ENCODE measurements at places on chromosomes 7 and 10.

DNA sequence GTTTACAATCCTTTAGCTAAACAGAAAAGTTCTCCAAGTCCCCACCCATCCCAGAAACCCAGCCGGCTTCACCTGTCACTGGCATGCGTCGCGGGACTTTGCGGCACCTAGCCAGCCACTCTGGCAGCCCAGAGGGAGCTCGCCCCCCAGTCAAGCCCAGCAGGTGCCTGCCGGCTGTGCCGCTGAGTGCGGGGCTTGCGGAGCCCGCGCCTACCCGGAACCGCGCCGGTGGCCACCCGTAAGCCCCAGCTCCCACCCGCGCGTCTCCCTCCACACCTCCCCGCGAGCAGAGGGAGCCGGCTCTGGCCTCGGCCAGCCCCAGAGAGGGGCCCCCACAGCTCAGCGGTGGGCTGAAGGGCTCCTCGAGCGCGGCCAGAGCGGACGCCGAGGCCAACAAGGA lies 446.1 kb downstream of the GRM8 start:
- DNase-seq: no peak

DNA sequence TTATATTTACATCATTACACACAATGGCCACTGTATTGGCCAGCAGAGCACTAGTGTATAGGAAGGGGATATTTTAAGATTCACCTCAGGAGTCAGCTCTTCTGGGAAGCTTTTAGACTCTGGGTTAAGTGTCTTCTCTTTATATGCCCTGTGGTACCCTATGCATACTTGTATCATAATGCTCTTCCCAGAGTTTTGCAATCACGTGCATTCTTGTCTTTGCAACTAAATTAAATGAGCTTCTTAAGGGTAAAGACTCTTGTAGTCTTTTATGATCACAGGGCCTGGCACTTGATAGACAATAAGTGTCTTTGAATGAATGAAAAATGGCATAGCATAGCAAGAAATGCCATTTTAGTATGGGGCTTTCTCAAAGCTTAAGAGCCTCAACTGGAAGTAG lies 35.4 kb upstream of the ARMS2 start:
- DNase-seq: no peak

DNA sequence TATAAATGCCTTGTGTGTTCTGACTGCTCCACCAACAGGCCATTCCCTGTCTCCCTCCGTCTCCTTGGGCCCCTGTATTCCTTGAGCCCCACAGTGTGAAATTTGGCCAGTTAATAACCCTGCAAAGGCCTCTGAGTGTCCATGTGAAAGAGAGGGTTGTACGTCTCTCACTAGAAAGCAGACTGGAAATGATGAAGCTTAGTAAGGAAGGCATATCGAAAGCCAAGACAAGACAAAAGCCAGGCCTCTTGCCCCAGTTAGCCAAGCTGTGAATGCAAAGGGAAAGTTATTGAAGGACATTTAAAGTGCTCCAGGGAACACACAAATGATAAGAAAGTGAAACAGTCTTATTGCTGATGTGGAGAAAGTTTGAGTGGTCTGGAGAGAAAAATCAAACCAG lies 680.2 kb downstream of the SDK1 start:
- DNase-seq: no peak

DNA sequence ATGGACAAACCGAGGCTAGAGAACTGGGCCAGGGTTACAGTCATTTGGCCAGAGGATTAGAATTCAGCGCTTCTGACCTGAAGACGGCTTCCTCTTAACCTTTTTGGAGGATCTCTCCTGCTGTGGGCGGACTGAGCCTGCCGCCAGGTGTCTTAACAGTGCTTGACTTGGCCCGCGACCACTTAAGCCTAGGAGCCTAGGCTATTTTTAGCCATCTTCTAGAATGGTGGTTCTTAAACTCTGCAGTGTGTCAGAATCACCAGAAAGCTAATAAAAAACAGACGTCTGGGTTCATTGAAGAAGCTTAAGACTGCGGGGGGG lies 722 bp downstream of the MDH2 start:
- DNase-seq: peak; percentile 23

DNA sequence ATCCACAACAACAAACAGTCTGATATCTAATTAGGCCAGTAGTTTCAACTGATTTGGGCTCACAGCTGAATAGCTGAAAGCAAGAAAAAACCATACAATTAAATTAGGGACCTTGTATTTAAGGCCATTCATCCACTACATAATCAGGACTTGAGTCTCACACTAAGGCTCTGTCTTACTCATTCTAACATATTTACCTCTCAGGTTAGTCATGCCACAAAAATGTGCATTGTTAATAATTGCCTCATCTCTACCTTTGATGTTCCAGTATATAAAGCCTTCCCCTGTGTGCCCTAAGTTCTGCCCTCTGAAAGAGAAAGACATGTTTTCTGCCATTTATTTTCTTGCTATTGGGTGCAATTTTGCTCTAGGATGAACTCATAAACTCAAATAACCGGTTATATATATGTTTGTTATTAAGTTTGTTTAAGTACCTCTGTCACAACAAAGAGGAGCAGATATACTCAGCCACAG lies 5.3 kb upstream of the C1GALT1 start:
- no peak for DNase-seq

DNA sequence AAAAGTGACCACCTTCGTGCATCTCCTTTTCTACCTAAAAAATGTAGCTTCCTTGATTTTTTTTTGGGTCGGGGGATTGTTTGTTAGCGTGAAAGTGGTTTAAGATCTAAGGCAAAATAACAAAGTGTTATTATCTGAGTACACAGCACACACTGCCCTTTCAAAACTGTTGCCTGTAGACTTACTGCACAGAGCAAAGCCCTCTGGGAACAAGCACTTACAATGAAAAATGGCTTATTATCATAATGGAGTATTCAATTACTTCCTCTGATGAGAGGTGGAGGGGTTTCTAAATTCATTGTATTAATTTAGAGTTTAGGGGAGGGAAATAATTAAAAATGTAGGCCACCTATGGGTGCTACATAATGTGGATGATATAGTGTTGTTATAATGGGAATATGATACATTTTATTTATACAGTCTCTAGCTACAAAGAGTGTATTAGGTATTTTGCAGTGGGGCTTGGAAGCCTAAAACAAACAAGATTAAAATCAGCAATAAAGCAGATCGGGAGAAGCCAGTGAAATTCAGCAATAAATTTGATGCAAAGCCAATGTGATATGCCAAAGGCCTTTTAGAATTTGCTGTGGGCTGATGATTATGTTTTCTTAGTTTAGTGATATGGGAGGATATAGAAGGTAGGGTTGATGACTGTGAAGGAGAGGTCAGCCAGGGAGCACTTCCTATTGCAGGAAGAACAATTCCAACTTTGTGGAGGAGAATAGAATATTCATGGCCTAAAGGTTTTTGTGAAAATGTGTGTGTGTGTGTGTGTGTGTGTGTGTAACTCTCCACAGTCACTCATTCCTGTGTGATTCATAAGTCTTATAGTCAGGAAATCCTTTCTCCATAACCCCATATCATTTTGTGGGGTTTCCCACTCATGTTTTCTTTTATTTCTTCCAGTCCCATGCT lies 17.7 kb upstream of the EXOC4 start:
- DNase-seq: no peak

- DNase-seq: no peak
Measured at GRCh38 chr7:55477781-55478374, 94.4 kb downstream of the VOPP1 start.

GRCh38 chr7:36863901-36864701 lies 139.8 kb upstream of the AOAH start:
- no peak for DNase-seq

DNA sequence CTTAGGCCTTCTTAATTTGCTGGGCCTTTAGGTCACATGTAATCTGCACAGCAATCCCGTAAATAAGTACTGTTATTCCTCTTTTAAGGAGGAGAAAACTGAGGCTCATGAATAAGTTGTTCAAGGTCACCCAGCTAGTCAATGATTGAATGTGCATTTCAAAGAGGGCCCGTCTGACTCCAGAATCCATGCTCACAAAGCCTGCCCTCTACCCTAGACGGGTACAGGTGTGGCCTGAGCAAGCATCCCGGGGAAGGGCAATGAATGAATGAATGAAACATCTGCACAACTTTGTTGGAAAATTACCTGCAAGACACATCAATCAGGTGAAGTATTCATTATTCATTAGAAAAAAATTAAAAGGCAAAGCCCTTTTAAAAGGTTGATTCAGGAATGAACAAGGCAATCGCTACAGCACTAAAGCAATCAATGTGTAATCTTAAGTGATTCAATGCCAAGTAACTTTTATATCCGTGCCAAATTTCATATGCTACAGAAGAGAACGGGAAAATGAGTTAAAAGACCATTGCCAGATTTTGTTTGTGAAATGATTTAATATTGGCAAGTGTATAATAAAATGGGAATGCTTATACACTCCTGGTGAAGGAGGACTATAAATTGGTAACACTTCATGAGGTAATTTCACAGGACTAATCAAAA lies 61.1 kb downstream of the TLL2 start:
- DNase-seq: no peak

GRCh38 chr10:8404721-8405120 lies 350.2 kb downstream of the GATA3 start:
- DNase-seq: no peak

DNA sequence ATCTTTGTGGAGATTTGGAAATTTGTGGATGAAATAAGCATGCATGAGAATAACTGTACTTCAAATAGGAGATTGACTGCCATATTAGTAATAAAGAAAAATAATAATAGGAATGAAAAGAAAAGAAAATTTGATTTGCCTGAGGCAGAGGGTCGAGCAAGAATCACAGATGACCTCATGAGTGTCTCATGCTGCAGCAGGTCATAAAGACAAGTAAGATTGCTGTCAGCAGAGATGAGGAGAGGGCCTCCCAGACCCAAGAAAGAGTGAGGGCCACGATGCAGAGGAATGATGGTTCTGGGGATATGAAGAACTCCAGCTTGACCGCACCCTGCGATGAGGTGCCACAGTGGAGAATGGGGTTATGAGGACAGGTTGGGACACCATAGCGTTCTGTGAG lies 39.2 kb downstream of the TOMM7 start:
- DNase-seq: no peak

GRCh38 chr7:144709066-144709465 lies 126.8 kb downstream of the TPK1 start:
- no peak for DNase-seq

- DNase-seq: no peak
Measured at GRCh38 chr10:31678139-31678536, 250.5 kb downstream of the ARHGAP12 start.

GRCh38 chr7:141167381-141167964 lies 93.6 kb downstream of the TMEM178B start:
- no peak for DNase-seq

- peak; percentile 57 for DNase-seq
Measured at GRCh38 chr7:36650766-36651312, 73.5 kb downstream of the AOAH start.

- no peak for DNase-seq
Measured at GRCh38 chr7:135925210-135925609, 51.9 kb downstream of the MTPN start.

DNA sequence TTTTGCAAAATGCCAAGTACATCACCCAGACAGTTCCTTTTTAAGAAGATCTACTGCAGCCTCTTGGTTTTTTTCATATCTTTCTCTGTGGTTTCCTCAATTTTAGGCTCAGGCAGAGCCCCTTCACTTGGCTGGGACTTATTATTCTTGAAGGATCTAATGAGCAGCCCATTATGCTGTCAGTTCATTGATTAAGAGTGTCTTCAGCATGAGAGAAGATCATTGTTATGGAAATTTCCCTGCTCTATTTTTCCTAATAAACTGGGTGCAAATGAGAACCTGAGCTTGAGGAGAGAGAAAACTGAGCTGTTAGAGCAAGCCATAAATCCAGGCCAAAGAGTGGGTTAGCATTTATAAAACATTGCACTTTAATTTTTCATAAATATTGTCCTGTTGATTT lies 146.5 kb downstream of the SEC23IP start:
- peak; percentile 15 for DNase-seq

DNA sequence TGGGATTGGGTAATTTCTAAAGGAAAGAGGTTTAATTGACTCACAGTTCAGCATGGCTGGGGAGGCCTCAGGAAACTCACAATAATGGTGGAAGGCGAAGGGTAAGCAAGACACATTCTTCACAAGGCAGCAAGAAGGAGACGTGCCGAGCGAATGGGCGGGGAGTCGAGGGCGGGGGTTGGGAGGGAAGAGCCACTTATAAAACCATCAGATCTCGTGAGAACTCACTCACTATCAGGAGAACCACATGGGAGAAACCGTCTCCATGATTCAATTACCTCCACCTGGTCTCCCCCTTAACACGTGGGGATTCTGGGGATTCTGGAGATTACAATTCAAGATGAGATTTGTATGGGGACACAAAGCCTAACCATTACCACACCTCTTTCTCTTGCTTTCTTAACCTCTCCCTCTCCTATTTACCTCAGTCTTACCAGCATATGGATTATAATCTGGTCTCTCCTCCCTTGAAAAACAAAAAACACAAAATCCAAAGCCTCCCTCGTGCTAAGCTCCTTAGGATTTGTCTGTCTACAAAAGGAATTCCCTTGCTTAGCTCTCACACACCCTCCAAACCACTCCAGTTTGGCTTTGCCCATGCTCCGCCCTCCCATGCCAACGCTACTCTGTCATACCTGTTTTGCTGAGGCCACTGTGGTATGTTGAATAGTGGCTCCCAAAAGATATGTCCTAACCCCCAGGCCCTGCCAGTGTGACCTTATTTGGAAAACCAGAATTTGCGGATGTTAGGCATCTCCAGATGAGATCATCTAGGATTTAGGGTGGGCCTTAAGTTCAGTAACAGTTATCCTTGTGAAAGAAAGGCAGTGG lies 19.6 kb upstream of the EFCAB10 start:
- no peak for DNase-seq

DNA sequence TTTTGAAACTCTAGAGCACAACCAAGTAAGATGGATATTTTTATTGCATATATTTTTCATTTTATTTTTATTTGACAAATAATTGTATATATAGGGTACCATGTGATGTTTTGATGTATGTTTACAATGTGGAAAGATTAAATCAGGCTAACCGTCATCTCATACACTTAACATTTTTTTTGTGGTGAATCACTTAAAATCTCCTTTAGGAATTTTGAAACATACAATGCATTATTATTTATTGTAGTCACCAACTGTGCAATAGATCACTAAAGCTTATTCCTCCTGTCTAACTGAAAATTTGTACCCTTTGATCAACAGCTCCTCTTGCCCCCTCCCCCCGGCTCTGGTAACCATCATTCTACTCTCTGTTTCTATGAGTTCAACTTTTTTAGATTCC lies 77.2 kb downstream of the DNAH11 start:
- DNase-seq: no peak

DNA sequence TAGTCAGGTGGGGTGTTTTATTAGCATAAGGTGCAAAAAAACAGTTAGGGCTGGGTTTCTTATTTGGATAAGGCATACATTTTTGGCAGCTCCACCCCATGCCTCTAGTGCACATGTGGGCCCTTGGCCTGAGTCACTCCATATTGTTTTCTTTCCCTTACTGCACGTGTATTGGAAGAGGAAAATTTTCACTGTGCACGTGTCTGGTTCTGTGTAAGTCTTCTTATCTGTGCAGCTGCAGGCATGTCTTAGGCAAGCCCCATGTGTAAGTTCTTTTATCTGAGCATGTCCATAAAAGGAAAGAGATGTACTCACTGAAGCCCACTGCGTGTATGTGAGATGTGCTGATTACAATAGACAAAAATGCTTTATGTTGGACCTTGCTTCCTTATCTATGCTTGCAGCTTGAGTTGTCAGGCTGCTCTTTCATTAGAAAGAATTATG lies 540.3 kb upstream of the IGFBP3 start:
- no peak for DNase-seq

- peak; percentile 79 for DNase-seq
Measured at GRCh38 chr10:822661-823367, 108.7 kb downstream of the LARP4B start.

- no peak for DNase-seq
Measured at GRCh38 chr10:28282336-28282735, 20.5 kb downstream of the MPP7 start.

Measured in MV-4-11 (cell line).